ENCODE measurements at places on chromosomes 13 and 19. TPM values are rescaled to one million over a fixed set of nuclear protein-coding genes. Genes with fewer than 3 reads are reported as not detected.
A peak's percentile ranks its signal among the peaks of the same experiment; 100 is the strongest.

Gene NLRP7
- not detected for total RNA-seq

Gene CD22
- 10.0 TPM for total RNA-seq

Gene ZNF681
- 0.63 TPM for total RNA-seq

GRCh38 chr19:4487572-4487971 lies 15.5 kb downstream of the HDGFL2 start:
- H3K36me3 ChIP-seq, result peaks cover 85% of the 10 kb centered on the region
- H3K27ac ChIP-seq, result no peak overlapping the region
- H3K4me3 ChIP-seq, result no peak overlapping the region
- no peak for DNase-seq

DNA sequence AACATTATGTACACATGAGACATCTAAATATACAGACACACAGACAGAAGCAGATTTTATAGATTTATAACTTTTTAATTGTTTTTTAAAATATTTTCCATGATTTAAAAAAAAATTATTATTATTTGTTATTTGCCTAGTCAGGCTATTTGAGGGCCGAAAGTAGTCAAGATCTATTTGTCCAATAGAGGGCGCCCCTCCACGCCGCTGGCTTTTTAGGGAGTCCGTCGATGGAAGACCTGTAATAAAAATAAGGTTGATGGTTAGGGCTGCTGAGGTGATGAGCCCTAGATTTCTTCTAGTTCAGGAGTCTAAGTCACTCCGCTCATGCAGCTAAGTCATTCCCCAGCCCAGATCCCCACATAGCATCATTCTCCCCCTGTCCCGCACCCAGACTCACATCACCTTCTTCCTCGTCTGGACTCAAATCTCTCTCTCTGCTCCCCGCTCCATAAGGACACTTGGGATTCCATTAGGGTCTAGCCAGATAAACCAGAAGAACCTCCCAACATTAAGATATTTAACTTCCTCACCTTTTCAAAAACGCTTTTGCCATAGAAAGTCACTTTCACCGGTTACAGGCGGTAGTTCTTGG lies 33.9 kb upstream of the CEACAM21 start:
- H3K4me1 ChIP-seq, result no peaks in the 10 kb centered on the region
- no peak overlapping the region for H3K27ac ChIP-seq
- H3K27me3 ChIP-seq, result no peaks in the 10 kb centered on the region
- no peaks in the 10 kb centered on the region for H3K36me3 ChIP-seq
- peak; percentile 38 for DNase-seq
- no peak overlapping the region for H3K4me3 ChIP-seq

- H3K27me3 ChIP-seq, result no peaks in the 10 kb centered on the region
- no peak overlapping the region for H3K4me3 ChIP-seq
- no peaks in the 10 kb centered on the region for H3K36me3 ChIP-seq
- no peak for DNase-seq
Observed at GRCh38 chr13:45811891-45812694, 39.5 kb downstream of the SIAH3 start.

DNA sequence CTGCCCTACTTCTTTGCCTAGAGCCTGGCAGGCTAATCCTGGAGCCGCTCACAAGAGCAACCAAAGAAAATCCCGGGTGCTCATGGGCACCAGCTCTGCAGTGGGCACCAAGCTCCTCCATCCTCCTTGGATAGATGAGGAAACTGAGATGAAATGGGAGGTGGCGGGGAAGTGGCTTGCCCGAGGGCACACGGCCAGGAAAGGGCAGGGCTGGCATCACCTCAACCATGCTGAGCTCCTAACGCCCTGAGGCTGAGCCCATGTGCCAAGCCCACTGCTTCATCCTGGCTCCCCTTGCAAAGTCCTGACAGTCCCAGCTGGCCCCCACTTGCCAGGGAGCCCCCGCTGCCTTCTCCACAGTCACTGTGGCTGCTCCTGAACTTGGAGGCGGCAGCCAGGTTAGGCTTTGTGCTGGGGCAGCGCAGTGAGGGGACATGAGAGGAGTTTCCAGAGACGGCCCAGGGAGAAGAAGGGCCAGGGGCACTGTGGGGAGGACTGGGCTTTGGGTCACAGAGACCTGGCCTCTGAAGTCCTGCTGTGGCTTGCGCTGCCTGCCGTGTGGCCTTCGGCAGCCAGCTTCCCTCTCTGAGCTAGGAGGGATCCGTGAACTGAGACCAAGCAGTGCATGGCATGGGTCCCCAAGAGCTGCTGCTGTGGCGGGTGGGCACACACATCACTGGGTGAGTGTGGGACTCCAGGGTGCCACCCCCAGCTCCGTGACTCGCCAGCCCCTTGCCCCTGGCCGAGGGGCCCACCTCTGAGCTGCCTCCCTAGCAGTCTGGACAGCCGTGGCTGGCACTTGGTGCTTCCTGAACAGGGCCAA lies 17.5 kb downstream of the TMED1 start:
- peaks cover 12% of the 10 kb centered on the region for H3K36me3 ChIP-seq
- peak overlapping the region; percentile 62 for H3K27ac ChIP-seq
- no peak for DNase-seq

- no peaks in the 10 kb centered on the region for H3K4me1 ChIP-seq
- DNase-seq, result no peak
- no peak overlapping the region for H3K27ac ChIP-seq
- H3K36me3 ChIP-seq, result no peaks in the 10 kb centered on the region
- no peaks in the 10 kb centered on the region for H3K27me3 ChIP-seq
- H3K4me3 ChIP-seq, result no peak overlapping the region
Observed at GRCh38 chr19:50517704-50518075, 4.0 kb upstream of the ASPDH start.

GRCh38 chr19:10290357-10290875 lies 664 bp downstream of the ICAM5 start:
- H3K36me3 ChIP-seq, result no peaks in the 10 kb centered on the region
- DNase-seq, result no peak
- no peak overlapping the region for H3K27ac ChIP-seq
- peaks cover 3% of the 10 kb centered on the region for H3K27me3 ChIP-seq
- H3K4me3 ChIP-seq, result peak overlapping the region; percentile 43

GRCh38 chr19:46546194-46546896 lies 50.7 kb upstream of the PNMA8B start:
- no peak for DNase-seq
- H3K4me1 ChIP-seq, result peaks cover 8% of the 10 kb centered on the region
- H3K36me3 ChIP-seq, result no peaks in the 10 kb centered on the region
- H3K27ac ChIP-seq, result no peak overlapping the region

DNA sequence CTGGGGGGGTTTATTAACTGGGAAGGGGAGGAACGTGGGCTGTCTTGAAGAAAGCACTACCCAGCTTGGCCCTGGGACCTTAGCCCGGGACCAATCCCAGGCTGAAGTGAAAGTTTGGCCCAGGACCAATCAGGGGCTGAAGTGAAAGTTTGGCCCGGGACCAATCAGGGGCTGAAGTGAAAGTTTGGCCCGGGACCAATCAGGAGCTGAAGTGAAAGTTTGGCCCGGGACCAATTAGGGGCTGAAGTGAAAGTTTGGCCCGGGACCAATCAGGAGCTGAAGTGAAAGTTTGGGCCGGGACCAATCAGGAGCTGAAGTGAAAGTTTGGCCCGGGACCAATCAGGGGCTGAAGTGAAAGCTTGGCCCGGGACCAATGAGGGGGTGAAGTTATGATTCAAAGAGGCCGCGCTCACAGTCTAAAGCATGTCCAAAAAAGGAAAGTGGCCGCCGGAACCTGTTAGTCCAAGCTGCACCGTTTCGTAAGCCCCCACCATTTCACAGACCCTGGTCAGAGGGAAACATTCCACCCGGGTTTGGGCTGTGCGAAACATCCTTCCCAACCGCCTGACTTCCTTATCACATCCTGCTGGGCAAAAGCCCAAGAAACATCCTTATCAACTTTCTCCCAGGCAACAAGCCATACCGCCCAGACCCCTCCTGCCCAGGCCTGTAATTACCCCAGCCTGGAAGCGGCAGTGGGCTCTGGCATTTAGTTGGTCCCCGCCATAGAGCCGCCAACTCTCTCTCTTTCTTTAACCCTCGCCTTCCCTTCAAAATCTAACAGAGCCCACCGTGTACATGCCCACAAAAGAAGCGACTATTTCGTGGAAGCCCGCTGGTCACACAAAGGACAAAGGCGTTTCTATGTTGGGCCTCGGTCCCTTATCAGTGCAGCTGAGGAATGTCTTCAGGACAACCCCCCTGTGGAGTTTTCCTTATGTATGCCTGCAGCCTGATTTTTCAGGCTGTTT lies 1.1 kb downstream of the ZNF850 start:
- H3K4me3 ChIP-seq, result peak overlapping the region; percentile 73
- DNase-seq, result no peak
- no peaks in the 10 kb centered on the region for H3K27me3 ChIP-seq
- no peaks in the 10 kb centered on the region for H3K36me3 ChIP-seq
- peaks cover 21% of the 10 kb centered on the region for H3K4me1 ChIP-seq
- peak overlapping the region; percentile 69 for H3K27ac ChIP-seq

DNA sequence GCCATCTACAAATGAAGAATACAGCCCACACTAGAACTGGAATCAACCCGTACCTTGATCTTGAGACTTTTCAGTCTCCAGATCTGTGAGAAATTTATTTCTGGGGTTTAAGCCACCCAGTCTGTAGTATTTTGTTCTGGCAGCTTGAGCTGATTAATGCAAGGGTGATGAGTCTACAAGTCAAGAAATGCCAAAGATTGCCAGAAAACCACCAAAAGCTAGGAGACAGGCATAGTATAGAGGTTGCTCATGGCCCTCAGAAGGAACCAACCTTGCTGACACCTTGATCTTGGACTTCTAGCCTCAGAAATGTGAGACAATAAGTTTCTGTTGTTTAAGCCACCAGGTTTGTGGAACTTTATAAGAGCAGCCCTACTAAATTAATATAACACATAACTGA lies 428.2 kb upstream of the KLF12 start:
- no peak overlapping the region for H3K27ac ChIP-seq
- no peaks in the 10 kb centered on the region for H3K36me3 ChIP-seq
- no peaks in the 10 kb centered on the region for H3K4me1 ChIP-seq
- DNase-seq, result no peak

- peaks cover 42% of the 10 kb centered on the region for H3K36me3 ChIP-seq
- no peaks in the 10 kb centered on the region for H3K27me3 ChIP-seq
Observed at GRCh38 chr19:803099-803561, 5.9 kb downstream of the PTBP1 start.

Measured in tibial nerve (tissue), 4 donors.